ENCODE measurements at places on chromosomes 5 and 9. TPM values are rescaled to one million over a fixed set of nuclear protein-coding genes. Genes with fewer than 3 reads are reported as not detected.

GRCh38 chr5:14326035-14326903 is 183.1 kb downstream of the TRIO start:
- H3K27me3 ChIP-seq, result no peaks in the 10 kb centered on the region
- H3K36me3 ChIP-seq, result no peaks in the 10 kb centered on the region
- peaks cover 8% of the 10 kb centered on the region for H3K4me1 ChIP-seq
- no peak overlapping the region for H3K4me3 ChIP-seq

DNA sequence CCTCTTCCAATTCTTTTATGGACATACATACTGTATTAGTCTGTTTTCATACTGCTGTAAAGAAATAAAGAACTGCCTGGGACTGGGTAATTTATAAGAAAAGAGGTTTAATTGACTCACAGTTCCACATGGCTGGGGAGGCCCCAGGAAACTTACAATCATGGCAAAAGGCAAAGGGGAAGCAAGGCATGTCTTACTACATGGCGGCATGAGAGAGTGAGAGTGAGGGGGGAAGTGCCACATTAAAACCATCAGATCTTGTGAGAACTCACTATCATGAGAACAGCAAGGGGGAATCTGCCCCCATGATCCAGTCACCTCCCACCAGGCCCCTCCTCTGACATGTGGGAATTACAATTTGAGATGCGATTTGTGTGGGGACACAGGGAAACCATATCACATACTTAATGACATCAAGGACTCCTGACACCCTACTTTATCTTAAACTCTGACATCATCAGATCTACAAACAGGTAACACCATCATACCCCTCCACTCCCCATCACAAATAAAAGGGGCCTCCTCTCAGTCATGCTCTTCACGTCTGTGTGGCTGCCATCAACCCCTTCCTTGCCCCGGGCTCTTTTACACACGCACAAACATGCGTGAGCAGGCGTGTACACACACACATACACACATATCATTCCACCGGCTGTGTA is 9.7 kb downstream of the ANKRD33B start:
- no peak overlapping the region for H3K4me3 ChIP-seq
- DNase-seq, result no peak
- H3K4me1 ChIP-seq, result peaks cover 8% of the 10 kb centered on the region
- no peaks in the 10 kb centered on the region for H3K36me3 ChIP-seq
- H3K27me3 ChIP-seq, result peaks cover 4% of the 10 kb centered on the region

GRCh38 chr5:115788440-115788839 is 28.0 kb downstream of the CDO1 start:
- no peak for DNase-seq
- no peak overlapping the region for H3K4me3 ChIP-seq
- no peak overlapping the region for H3K27ac ChIP-seq

DNA sequence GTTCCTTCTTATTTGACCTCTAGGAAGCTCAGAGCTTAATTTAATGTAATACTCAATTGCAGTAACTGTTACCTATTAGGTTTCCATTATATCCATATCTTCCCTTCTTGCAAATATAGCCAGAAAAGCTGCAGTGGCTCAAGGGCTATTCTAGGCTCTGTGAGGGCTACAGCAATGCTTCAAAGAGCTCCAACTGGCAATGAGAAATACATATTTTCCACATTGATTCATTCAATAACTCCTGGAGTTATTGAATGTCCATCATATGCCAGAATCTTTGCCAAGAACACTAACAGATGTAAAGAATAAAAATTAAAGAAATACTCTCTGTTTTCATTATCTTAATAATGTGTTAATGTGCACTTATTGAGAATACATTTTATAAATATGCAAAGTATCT is 396.9 kb upstream of the PAPPA start:
- H3K4me1 ChIP-seq, result peaks cover 11% of the 10 kb centered on the region
- H3K27me3 ChIP-seq, result no peaks in the 10 kb centered on the region
- DNase-seq, result no peak
- H3K4me3 ChIP-seq, result no peak overlapping the region
- H3K36me3 ChIP-seq, result no peaks in the 10 kb centered on the region

DNA sequence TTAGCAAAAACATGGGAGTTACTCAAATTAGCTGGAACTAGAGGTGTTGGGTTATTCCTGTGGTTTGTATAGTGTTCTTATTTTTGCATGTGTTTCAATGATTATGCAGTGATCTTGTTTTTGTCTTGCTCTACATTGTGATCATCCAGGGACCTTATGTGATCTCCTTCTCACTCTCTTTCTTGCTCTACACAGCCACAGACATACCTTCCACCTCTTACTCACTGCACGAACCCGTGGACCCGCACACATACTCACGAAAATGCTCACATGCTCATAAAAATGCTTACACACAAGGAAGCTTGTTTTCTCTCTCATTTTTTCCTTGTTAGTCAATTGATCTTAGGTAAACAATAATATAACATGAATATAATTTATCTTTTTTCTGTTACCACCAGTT is 187.1 kb downstream of the KDM4C start:
- no peak for DNase-seq
- H3K4me3 ChIP-seq, result no peak overlapping the region
- no peaks in the 10 kb centered on the region for H3K27me3 ChIP-seq
- no peak overlapping the region for H3K27ac ChIP-seq
- H3K36me3 ChIP-seq, result no peaks in the 10 kb centered on the region

DNA sequence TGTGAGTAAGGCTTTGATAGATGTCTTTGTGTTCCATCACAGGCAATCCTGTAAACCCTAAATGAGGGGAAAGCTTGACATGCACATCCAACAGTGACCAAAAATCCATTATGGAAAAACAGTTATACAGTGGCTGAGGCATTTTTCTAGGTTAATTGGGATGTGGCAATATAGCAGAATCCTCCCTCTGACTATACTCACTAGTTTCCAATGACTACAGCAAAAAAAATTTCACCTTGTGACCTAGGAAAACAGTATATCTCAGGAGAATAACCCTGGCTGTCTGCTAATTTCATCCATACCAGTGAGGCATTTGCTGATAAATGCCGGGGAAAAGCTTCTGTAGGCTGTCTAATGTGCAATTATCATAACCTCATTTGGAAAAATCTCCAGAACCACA is 49.9 kb upstream of the SNCAIP start:
- H3K4me3 ChIP-seq, result no peak overlapping the region
- no peaks in the 10 kb centered on the region for H3K36me3 ChIP-seq
- H3K27me3 ChIP-seq, result no peaks in the 10 kb centered on the region
- H3K27ac ChIP-seq, result no peak overlapping the region

Gene PCDHB14
- total RNA-seq, result 4.1 TPM

Gene OBP2B
- not detected for total RNA-seq

Gene PRR7
- 9.7 TPM for total RNA-seq

Gene SLC6A3
- total RNA-seq, result 0.85 TPM
